ENCODE measurements at places on chromosomes 11 and 22.

GRCh38 chr11:120211522-120212258 is 858 bp downstream of the OAF start:
- DNase-seq = no peak

- no peak for DNase-seq
Observed at GRCh38 chr22:32494971-32495370, 20.4 kb downstream of the FBXO7 start.

- peak; percentile 76 for DNase-seq
Observed at GRCh38 chr11:9575260-9576240, 2.1 kb downstream of the WEE1 start.

GRCh38 chr11:18367431-18367830 is 26.9 kb upstream of the LDHA start:
- no peak for DNase-seq

DNA sequence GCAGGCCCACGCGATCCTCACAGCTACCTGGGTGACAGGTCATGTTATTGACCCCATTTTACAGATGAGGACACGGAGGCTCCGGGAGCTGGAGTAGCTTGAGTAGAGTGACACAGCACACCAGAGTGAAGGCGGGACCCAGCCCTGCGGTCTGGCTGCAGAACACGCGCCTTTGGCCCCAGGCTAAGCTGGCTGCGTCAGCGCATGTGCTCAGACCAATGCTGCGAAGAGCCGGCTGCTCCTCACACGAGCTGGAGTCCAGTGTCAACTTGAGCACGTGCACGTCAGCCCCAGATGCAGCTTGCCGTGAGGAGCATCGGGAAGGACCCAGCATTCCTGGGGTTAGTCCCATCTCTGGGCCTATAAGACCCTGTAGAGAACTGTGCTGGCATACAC is 49.9 kb downstream of the SCUBE1 start:
- no peak for DNase-seq

- DNase-seq = no peak
Observed at GRCh38 chr22:43096420-43096819, 7.2 kb upstream of the TTLL1 start.

- DNase-seq = peak; percentile 14
Observed at GRCh38 chr11:104338186-104338585, 174.2 kb upstream of the PDGFD start.

GRCh38 chr11:44407211-44407996 is 97.5 kb upstream of the ALX4 start:
- DNase-seq = no peak

DNA sequence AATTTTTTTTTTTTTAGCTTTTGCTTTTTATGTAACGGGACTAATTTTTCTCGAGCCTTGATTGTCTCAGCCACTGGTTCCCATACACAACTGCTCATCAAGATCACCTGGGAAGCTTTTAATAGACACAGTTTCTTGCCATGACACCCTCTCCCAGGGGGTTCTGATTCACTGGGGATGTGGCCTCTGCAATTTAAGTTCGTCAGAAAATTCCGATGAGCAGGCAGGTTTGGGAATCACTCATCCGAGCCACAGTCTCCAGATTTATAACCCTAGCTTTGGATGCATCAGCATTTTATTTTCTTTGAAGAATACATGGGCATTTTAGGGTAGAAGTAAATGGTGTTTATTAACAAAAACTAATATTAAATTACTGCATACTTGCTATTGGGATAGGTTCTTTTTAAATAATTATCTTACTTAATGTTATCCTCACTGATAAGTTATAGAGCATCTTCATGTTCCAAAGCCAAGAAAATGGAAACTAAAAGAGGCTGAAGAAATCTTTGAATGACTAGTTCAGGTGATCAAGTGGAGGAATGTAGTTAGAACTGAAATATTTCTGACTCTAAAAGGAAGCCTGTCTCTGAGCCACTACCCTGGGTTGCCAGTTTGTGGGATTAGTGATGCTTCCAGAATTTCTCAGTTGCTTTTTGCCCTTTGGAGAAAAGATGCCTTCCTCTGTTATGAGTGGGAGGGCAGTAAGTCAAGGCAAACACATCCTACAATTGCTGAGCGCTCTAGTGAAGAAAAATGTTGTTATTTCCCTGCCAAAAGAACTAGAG is 319.0 kb downstream of the DDX10 start:
- peak; percentile 34 for DNase-seq

DNA sequence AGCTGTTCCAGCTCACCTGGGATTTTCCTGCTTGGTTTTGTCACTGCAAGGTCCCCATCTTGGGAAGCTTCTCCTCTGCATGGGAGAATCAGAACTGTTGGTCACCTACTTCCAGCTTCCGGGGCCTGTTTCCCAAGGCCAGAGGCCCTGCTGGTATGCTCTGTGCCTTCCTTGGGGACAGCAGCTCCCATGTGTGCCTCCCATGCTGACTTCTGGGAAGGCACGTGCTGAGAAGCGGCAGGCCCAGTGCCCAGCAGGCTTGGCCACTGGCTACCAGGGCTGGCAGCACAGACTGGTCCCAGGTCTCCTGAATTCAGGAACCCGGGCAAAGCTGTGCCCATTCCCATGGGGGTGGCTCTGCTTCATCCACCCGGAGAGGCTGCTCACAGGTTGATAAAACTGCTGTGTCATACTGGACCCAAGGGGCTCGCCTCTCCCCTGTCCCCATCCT is 33.8 kb downstream of the MYEOV start:
- no peak for DNase-seq

GRCh38 chr11:39190751-39191150 is 2268.7 kb downstream of the LRRC4C start:
- DNase-seq = no peak

- no peak for DNase-seq
Observed at GRCh38 chr11:83682611-83682973, 396.4 kb upstream of the CCDC90B start.
